ENCODE measurements at places on chromosomes 3 and 15.

DNA sequence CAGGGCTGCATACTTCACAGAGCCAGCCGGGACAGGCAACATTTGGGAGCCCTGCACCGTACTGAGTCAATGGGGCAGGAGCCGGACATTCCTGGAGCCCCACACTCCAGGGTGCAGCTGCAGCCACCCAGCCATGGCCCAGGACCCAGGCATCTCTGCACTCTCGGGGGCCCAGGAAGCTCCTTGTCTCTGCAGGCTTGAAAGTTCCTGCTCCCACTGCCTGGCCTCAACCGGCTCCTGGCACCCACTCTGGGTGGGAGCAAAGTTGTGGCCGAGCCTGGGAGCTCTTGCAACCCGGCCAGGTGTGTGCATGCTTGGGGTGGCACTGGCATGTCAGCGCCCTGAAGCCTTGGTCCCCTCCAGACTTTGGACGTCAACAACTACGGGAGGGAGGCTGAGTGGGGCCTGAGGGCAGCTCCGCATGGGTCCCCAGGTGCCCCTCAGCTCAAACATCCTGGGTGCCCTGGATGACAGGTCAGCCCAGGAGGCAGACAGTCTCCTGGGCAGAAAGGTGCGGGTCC, 833.5 kb upstream of the CADM2 start:
- no peak for DNase-seq

GRCh38 chr3:46960081-46960701, 16.4 kb downstream of the CCDC12 start:
- DNase-seq = peak; percentile 67

DNA sequence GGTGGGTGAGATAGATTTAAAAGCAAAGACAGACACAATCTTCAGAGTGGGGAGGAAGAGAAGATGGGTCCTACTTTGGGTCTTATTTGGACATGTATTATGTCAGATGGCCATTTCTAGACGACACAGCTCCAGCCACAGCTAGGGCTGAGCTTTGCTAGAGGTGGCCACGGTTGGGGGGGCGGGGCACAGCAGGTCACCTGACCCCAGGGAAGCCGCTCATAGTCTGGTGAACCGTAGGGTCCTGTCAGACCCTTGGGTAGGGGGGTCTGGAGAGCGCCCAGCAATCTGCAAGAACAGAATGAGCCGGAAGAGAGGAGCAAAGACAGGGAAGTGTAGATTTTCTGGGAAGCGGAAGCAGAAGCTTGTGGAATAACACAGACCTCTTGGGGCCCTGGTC, 6.6 kb downstream of the EPB42 start:
- no peak for DNase-seq

- DNase-seq = no peak
These were observed 12.8 kb downstream of the GABRA5 start for GRCh38 chr15:26879706-26880105.

GRCh38 chr3:87797872-87798566, 260.8 kb downstream of the CGGBP1 start:
- DNase-seq = no peak

- DNase-seq = peak; percentile 12
These were observed 258.5 kb downstream of the PDCD6IP start for GRCh38 chr3:34056951-34057390.

Measured in suppressor macrophage (primary cell).